ENCODE measurements at places on chromosomes 3 and 15. TPM values are rescaled to one million over a fixed set of nuclear protein-coding genes. Genes with fewer than 3 reads are reported as not detected.

DNA sequence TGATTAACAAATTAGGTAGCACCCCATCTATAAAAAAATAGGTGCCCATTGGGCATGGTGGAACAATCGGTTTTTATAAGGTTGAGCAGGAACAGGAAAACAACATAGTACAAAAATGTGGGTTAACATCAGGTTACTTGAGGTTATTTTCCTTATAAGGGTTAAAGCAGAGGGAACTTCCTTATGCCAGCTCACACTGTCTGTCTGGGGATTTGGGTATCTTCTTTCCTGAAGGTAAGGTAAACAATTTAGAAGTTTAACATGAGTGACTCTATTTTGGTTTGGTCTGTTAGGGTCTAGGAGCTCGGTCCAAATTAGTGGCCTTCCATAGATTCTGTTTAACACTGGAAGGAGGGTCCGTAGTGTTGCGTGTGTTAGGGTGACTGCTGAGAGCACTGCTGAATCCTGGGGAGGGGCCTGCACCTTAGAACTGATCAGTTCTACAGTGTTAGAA is 14.7 kb downstream of the CHD2 start:
- DNase-seq, result peak; percentile 79

GRCh38 chr3:197564097-197564843 is 8.5 kb upstream of the BDH1 start:
- DNase-seq, result no peak

DNA sequence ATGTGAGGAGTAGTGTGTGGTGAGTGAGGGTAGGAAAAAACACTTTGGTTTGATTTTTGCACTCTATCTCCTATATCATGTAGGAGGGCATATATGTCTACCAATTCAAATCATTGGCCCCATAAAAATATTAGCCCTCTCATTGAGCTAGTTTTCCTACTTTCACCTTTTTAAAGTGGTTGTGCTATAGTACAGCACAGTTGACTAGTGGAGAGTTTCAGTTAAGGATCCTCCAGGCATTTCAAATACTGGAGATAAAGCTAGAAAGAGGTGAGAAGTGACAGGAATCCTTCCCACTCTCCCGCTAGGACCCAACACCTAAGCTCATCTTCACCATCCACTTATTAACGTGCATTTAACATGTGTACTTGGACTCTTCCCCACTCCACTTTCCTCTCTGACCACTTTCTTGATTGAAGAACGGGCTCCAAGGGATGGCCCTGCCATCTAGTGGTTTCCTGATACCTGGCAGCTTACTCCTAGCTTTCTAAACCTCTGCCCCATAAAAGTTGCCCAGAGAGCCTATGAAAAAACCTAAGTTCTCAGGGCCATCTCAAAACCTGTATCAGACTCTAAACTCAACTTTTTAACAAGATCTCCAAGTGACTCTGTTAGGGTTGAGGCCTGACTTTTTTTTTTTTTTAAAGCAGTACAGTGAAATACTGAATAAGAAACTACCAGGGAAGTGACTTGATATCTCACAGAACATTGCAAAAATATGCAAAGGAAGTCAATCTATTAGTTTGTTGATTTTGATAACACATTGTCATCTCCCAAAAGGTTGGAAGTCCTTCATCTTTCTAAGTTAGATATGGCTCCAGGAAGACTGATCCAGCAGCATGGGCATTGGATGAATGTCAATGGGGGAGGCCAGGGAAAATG is 17.9 kb downstream of the IL12A start:
- peak; percentile 74 for DNase-seq

Gene TMEM266
- not detected for total RNA-seq

DNA sequence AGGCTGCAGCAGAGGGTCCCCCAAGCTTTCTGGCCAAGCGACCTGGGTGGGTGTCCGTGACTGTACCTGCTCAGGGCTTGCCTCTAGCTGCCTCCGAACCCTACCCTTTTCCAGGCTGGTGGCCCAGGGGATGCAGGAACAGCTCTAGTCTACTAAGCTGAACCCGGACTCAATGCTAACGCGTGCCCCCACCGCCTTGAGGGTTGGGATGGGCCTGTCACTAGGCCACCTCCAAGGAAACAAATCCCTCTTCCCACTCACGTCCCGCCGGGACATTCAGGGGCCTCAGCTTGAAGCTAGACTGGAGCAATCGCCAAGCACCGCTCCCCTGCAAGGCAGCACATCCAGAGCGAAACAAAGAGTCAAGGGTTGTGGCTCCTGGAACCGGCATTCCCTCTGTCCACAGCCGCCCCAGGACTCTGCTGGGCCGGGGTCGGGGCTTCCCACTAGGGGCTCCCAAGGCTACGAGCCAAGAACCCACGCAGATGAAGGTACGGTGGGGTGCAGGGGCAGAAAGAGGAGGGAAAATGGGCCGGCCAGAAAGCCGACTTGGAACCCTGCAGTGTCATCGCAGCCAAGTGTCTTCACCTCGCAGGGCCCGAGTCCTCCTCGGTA is 2.9 kb downstream of the FBXL22 start:
- no peak for DNase-seq

Gene SIDT1
- total RNA-seq, result 11.5 TPM

GRCh38 chr15:73869216-73869995 is 4.0 kb upstream of the TBC1D21 start:
- DNase-seq, result no peak
